GM10248 (cell line): ENCODE measurements at places on chromosomes 4 and X.
A peak's percentile ranks its signal among the peaks of the same experiment; 100 is the strongest.

DNA sequence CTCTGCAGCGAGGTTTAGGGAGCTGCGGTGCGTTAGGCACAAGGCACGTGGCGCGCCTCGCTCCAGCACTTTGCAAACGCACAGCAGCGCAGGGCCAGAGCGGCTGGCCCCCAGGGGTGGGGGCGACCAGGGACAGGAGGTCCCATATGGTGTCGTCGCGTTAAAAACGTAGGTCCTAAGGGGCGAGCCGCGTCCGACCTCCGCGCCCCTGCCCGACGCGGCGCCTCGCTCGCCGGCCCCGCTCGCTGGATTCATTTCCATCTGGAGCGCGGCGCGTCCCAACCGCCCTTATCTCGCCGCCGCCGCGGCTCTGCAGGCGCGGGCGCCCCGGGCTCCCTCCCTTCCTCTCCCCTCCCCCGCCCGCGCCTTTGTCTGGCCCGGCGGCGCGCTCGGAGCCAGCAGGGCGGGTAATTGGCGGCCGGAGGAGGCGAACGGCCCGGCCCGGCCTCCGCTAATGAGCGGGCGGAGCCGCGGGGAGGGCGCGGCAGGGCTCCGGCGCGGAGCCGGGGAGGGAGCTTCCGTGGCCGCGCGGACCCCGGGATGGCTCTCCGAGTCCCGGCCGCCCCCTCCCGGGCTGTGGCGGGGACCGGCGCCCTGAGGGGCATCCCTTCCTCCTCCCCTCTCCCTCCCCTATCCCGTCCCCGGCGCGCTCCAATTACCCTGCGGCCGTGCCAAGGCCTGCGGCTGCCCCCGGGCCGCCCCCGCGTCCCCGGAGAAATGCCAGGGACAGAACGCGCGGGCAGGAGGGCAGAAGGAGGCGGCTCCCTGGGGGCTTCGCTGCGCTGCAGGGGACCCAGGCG, 409.0 kb downstream of the BCOR start:
- peak; percentile 18 for DNase-seq

GRCh38 chr4:100208459-100208858, 18.2 kb upstream of the DDIT4L start:
- DNase-seq = no peak

DNA sequence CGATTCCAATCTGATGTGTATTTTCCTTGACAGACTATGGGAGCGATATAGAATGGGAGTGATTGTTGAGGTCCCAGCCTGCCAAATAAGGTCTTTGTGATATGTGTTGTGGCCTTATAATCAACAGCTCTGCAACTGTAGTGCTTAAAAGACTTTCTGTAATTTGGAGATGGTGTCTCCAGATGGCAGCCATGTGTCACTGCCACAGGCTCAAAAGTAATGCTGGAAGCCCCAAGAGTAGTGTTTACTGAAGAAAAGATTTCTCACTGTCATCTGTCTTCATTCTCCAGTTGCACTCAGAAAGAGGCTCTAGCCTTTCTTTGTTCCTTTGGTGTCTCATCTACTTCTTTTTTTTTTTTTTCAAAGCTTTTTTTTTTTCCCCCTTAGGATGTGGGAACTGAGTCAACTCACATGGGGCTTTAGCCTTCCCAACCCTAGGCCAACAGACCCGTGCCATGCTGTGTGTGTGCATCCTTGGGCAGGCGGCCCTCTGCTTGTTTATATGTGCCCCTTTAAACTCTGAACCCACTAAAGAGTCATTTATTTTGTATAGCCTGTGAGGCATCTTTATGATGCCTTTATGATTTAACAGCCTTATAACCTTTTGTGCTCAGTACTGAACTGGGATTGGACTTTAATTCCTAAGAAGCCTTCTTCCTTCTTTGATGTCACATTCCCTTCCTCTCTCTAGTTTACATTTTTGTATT, 15.6 kb downstream of the SRPX2 start:
- DNase-seq = no peak

- no peak for DNase-seq
These were observed 1566.9 kb downstream of the STIM2 start for GRCh38 chr4:28427306-28428085.

GRCh38 chrX:37371578-37371991, 22.4 kb downstream of the PRRG1 start:
- DNase-seq = no peak

DNA sequence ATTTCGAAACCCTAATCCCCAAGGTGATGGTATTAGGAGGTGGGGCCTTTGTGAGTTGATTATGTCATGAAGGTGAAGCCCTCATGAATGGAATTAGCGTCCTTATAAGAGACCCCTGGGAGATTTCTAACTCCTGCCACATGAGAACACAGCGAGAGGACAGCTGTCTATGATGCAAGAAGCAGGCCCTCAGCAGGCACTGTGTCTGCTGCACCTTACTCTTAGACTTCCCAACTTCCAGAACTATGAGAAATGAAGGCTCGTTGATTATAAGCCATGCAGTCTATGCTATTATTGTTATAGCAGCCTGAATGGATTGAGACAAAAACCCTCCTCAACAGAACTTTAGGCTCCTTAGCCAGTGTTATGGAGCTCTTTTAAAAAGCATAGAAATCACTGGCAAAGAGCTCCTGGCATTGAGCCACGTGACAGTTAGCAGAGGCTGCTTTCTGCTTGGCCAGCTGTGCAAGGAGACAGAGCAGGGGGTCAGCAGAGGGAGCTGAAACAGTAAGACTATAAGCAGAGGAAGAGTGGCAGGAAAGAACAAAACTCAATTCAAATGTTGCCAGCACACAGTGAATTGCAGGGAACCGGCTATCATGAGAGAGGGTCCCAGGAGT, 219.2 kb upstream of the FAT1 start:
- DNase-seq = no peak

GRCh38 chrX:78796916-78797315, 49.4 kb downstream of the LPAR4 start:
- no peak for DNase-seq

GRCh38 chr4:78588894-78589545, 37.5 kb downstream of the ANXA3 start:
- no peak for DNase-seq

GRCh38 chrX:147183161-147183560, 368.6 kb upstream of the CXorf51A start:
- DNase-seq = no peak

DNA sequence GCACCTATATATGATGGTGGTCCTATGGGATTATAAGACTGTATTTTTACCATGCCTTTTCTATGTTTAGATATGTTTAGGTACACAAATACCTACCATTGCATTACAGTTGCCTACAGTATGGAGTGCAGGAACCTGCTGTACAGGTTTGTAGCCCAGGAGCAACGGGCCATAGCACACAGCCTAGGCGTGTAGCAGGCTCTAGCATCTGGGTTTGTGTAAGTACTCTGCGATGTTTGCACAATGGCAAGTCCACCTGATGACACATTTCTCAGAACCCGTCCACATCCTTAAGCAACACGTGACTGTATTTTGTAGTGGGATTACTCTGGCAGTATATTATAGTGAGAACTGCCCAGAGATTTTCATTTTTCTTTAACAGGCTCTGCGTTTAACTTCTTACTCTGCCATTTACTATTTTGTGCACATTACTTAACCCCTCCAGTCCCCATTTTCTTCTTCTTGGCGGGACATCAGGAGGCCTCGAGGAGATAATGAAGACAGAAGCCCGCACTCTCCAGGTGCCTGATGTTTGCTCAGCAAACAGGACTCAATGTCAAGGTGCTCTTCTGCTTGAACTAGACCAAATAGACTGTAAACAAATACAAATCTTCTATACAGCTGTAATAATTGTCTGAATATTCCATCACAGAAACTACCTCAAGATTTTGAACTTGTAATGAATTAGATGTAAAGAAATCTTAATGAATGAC, 102.0 kb upstream of the PDLIM3 start:
- no peak for DNase-seq
